ENCODE measurements at places on chromosomes 1 and 21.

DNA sequence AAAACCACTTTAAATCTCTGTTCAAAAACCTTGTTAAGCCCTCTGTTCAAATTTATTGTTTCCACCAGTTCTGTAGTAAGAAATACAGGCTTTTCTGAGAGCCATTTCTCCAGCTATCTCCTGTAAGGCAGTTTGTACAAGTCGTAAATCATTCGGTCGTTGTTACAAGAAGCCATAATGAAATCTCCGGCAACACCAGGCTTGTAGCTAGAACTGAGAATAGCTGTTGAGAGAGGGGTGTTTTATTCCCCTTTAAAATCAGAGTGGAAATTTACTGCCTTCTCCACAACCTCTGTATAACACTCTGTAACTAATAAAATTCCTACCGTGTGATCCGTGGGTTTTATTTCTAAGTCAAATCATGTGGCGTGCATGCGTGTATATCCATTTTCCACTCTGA is 335.8 kb upstream of the KAZN start:
- peak; percentile 81 for DNase-seq

- DNase-seq, result no peak
Measured at GRCh38 chr1:212288615-212289014, 3.4 kb downstream of the PPP2R5A start.

DNA sequence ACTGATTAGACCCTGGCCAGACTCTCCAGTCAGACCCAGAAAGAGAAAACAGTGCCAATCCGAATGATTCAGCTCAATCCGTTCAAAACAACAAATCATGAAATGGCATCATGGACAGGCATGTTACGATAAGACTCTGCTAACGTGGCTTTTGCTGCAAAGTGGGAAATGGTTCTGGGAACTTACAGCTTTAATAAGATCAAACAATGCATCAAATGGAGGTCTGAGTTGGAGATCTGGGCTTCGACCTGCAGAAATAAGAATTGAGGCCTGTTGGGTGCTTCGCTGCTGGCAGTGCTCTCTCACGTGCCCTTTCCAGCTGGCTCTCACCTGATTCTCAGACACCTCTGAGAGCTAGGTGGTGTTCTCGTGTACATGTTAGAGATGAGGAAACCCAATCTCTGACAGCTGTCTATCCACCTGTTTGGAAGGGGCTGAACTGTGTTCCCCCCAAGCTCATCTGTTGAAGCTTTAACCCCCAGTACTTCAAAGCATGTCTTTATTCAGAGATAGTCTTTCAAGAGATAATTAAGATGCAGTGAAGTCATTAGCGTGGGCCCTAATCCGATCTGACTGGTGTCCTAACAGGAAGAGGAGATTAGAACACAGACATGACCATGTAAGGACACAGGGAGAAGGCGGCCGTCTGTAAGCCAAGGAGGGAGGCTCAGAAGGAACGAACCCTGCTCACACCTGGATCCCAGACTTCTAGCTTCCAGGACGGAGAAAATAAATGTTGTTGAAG is 45.5 kb upstream of the ETS2 start:
- DNase-seq, result no peak

- no peak for DNase-seq
Measured at GRCh38 chr1:203371288-203371687, 20.4 kb upstream of the FMOD start.

GRCh38 chr1:234221601-234222000 is 151.7 kb upstream of the COA6 start:
- DNase-seq, result no peak

DNA sequence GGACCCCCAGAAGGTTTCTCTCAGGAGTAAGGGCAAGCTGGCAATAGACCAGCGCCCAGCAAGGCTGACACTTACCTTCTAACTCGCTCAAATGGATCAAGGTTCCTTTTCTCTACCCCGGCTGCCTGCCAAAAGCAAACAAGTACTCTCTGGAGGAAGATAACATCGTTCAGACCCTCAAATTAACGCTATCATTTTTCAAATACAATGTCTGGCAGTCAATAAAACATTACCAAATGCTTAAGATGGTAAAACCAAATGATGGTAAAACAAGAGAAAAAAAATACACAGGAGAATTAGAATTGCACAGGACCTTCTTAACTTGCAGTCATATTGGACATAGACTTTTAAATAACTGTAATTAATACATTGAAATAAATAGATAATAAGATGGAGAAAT is 148.1 kb downstream of the SPATA46 start:
- DNase-seq, result no peak
